ENCODE measurements at places on chromosomes 7 and 10.
A peak's percentile ranks its signal among the peaks of the same experiment; 100 is the strongest.

DNA sequence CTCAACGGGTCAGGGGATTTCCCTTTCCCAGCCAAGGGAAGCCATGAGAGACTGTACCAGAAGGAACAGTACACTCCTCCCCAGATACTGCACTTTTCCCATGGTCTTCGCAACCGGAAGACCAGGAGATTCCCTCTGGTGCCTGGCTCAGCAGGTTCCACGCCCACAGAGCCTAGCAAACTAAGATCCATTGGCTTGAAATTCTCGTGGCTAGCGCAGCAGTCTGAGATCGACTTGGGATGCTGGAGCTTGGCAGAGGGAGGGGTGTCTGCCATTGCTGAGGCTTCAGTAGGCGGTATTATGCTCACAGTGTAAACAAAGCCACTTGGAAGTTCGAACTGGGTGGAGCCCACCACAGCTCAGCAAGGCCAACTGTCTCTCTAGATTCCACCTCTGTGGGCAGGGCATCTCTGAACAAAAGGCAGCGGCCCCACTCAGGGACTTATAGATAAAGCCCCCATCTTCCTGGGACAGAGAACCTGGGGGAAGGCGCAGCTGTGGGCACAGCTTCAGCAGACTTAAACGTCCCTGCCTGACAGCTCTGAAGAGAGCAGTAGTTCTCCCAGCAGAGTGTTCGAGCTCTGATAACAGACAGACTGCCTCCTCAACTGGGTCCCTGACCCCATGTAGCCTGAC is 29.6 kb downstream of the SLC16A12 start:
- no peaks in the 10 kb centered on the region for H3K36me3 ChIP-seq
- H3K4me1 ChIP-seq: peaks cover 10% of the 10 kb centered on the region
- peaks cover 15% of the 10 kb centered on the region for H3K27me3 ChIP-seq
- H3K4me3 ChIP-seq: no peak overlapping the region
- H3K27ac ChIP-seq: no peak overlapping the region
- no peak for DNase-seq

GRCh38 chr10:61487506-61487905 is 34.3 kb upstream of the TMEM26 start:
- H3K27me3 ChIP-seq: no peaks in the 10 kb centered on the region
- no peaks in the 10 kb centered on the region for H3K36me3 ChIP-seq
- H3K4me1 ChIP-seq: no peaks in the 10 kb centered on the region
- no peak overlapping the region for H3K27ac ChIP-seq

GRCh38 chr10:103528549-103528948 is 35.0 kb downstream of the NEURL1 start:
- DNase-seq: no peak
- H3K27ac ChIP-seq: no peak overlapping the region
- H3K27me3 ChIP-seq: peaks cover 33% of the 10 kb centered on the region
- H3K36me3 ChIP-seq: no peaks in the 10 kb centered on the region
- H3K4me1 ChIP-seq: no peaks in the 10 kb centered on the region
- no peak overlapping the region for H3K4me3 ChIP-seq

- H3K36me3 ChIP-seq: peaks cover 10% of the 10 kb centered on the region
- H3K4me3 ChIP-seq: no peak overlapping the region
- no peak for DNase-seq
These were observed 2.2 kb upstream of the GET4 start for GRCh38 chr7:874031-874749.

DNA sequence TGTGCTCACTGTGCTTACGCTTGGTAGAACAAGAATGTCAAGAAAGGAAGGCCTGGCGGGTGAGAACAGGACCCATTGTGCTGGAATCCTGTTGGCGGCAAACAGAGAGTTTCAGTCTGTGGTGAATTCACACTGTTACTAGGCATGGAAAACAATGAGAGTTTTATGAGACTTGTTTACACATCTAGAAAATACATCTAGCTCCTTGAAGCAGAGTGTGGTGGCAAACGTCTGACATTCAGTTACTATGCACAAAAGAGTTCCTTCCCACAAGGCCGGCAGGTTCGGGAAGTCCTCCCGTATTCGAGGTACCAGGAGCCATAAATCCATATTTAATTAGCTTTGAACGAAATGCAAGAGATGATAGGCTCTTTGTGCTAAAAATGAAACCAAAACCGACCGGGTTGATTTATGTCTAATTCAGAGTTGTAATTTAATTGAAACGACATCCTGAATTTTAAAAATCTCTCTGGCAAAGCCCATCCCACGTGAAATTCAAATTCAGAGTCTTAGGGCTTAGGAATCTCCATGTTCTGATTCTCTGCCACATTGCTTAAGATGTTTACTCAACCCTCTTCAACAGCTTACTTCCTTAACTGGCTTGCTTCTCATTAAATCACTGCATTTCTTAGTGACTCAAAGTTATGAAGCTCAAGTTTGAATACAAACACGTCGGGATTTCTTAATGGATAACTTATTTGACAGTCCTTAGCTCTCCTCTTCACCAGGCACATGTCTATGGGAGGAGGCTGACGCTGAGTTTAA is 299.9 kb upstream of the PITRM1 start:
- H3K4me3 ChIP-seq: peak overlapping the region; percentile 74
- H3K4me1 ChIP-seq: peaks cover 28% of the 10 kb centered on the region
- peaks cover 28% of the 10 kb centered on the region for H3K27me3 ChIP-seq
- H3K36me3 ChIP-seq: no peaks in the 10 kb centered on the region
- DNase-seq: no peak

DNA sequence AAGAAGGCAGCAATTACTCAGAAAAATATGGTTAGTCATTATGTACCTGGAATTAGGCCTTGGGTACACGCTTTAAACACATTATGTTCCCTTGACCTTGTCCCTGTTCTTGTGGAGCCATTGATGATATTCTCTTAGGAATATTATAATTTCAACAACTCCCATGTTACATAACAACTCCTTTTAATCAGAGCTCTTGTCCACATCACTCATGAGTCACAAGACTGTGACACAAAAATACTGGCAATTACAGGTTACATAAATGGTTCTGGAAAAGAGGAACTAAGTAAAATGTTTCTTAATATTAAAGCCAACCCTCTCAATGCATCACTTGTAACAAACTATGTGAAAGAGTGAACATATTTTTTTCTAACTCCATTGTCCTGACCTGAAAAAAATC is 143.8 kb upstream of the PCLO start:
- H3K27ac ChIP-seq: no peak overlapping the region
- DNase-seq: no peak
- no peaks in the 10 kb centered on the region for H3K36me3 ChIP-seq
- H3K4me3 ChIP-seq: no peak overlapping the region

GRCh38 chr10:100154666-100155065 is 31.2 kb downstream of the ERLIN1 start:
- no peak overlapping the region for H3K27ac ChIP-seq
- DNase-seq: no peak
- peaks cover 56% of the 10 kb centered on the region for H3K36me3 ChIP-seq
- no peak overlapping the region for H3K4me3 ChIP-seq
- peaks cover 18% of the 10 kb centered on the region for H3K4me1 ChIP-seq

DNA sequence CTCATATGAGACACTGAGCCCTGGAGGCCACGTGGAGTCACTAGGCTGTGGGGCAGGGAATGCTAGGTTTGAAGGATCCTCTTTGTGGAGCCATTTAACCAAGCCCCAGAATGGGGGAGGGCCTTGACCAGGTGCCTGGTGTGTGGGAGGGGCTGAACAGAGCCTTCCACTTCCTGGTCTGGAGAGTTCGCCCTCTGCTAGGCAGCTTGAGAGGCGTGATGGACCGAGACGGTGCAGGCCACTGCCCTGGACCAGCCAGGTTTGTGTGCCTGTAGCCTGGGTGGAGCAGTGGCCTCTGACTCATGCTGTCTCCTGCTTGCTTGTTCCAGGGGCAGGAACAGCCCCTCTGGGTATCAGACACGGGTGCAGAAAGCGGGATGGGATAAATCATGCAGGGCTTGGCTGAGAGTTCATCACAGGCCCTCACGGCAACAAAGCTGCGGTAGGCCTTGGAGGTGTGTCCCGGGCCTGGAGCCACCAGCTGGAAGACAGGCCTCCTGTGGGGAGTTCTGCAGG is 27.4 kb downstream of the ADAMTS14 start:
- no peaks in the 10 kb centered on the region for H3K36me3 ChIP-seq
- H3K27ac ChIP-seq: no peak overlapping the region
- H3K27me3 ChIP-seq: no peaks in the 10 kb centered on the region
- no peak for DNase-seq
- no peaks in the 10 kb centered on the region for H3K4me1 ChIP-seq

- peaks cover 5% of the 10 kb centered on the region for H3K4me1 ChIP-seq
- no peak for DNase-seq
- peaks cover 59% of the 10 kb centered on the region for H3K27me3 ChIP-seq
- H3K36me3 ChIP-seq: no peaks in the 10 kb centered on the region
- no peak overlapping the region for H3K27ac ChIP-seq
These were observed 931 bp downstream of the PAPSS2 start for GRCh38 chr10:87660484-87661133.

- no peak overlapping the region for H3K4me3 ChIP-seq
- H3K27me3 ChIP-seq: peaks cover 3% of the 10 kb centered on the region
These were observed 68.7 kb downstream of the SGMS1 start for GRCh38 chr10:50554995-50555568.

- no peak overlapping the region for H3K4me3 ChIP-seq
- H3K27me3 ChIP-seq: no peaks in the 10 kb centered on the region
- peaks cover 11% of the 10 kb centered on the region for H3K4me1 ChIP-seq
- DNase-seq: no peak
These were observed 61.5 kb downstream of the GDI2 start for GRCh38 chr10:5751601-5752253.

DNA sequence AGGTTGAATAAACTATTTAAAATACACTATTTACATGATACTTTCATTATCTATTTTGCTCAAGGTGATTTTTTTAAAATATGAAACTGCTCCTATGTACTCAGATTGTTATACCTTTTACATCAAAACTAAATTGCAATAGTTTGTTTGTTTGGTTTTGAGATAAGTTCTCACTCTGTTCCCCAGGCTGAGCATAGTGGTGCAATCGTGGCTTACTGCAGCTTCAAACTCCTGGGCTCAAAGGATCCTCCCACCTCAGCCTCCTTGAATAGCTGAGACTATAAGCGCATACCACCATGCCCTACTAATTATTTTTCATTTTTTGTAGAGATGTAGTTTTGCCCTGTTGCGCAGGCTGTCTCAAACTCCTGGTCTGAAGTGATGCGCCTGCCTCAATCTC is 12.7 kb downstream of the TAS2R60 start:
- H3K27me3 ChIP-seq: peaks cover 3% of the 10 kb centered on the region
- H3K4me1 ChIP-seq: peaks cover 2% of the 10 kb centered on the region
- no peaks in the 10 kb centered on the region for H3K36me3 ChIP-seq
- no peak for DNase-seq
- no peak overlapping the region for H3K27ac ChIP-seq

DNA sequence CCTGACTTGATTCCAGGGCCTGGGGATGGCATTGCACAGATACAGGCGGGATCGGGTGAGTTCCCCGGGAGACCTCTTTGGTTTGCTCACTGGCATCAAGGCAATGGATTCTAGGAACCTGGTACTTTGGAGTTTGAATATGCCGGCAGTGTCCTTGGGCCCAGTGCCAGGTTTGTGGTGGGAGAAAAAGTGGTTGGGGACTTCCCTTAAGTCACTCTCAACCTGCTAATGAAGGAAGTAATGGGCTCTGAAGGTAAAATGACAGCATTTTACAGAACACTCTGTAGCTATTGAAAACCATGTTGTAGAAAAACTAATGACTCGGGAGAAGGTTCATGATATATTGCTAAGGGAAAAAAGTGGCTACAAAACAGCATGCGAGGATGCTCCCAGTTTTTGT is 129.9 kb downstream of the CFAP58 start:
- no peaks in the 10 kb centered on the region for H3K36me3 ChIP-seq
- no peak for DNase-seq
- no peak overlapping the region for H3K27ac ChIP-seq
- no peak overlapping the region for H3K4me3 ChIP-seq

DNA sequence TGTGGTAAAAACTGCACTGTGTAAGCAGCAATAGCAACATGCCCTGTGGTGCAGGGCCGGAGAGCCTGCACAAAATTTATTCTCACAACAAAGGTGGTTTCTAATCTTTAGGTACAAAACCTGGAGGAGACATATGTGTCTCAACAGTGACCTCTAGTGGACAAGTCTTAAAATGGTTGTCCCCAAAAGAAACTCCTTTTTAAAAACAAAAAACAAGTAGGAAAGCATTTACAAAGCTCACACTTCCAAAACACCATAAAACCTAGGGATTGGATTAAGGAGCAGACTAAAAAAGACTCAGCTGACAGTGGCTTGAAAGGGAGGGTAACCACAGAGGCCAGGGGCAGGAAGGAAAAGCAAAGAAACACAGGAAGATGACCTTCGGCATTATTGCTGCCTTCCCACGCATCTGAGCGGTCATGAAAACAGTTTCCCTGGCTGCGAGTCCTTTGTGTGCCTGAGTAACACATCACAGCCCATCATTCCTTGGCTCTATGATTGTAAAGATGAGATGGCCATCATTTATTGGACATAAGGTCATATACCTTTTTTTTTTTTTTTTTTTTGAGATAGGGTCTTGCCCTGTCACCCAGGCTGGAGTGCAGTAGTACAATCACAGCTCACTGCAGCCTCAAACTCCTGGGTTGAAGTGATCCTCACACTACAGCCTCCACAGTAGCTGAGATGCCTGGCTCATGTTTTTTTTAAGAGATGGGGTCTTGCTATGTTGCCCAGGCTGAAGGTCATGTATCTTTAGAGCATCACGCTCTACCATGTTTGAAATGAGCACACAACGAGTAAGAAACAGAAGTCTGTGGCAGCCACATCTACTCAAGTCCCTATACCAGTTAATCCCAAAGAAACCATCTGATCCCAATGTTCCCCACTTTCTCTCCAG is 39.5 kb downstream of the RSU1 start:
- peak overlapping the region; percentile 78 for H3K27ac ChIP-seq
- peaks cover 18% of the 10 kb centered on the region for H3K4me1 ChIP-seq
- H3K4me3 ChIP-seq: peak overlapping the region; percentile 29
- no peak for DNase-seq
- H3K36me3 ChIP-seq: peaks cover 13% of the 10 kb centered on the region
- H3K27me3 ChIP-seq: no peaks in the 10 kb centered on the region

GRCh38 chr7:45073031-45073785 is 15.6 kb downstream of the NACAD start:
- peaks cover 27% of the 10 kb centered on the region for H3K36me3 ChIP-seq
- peaks cover 8% of the 10 kb centered on the region for H3K4me1 ChIP-seq
- H3K4me3 ChIP-seq: no peak overlapping the region
- no peaks in the 10 kb centered on the region for H3K27me3 ChIP-seq

DNA sequence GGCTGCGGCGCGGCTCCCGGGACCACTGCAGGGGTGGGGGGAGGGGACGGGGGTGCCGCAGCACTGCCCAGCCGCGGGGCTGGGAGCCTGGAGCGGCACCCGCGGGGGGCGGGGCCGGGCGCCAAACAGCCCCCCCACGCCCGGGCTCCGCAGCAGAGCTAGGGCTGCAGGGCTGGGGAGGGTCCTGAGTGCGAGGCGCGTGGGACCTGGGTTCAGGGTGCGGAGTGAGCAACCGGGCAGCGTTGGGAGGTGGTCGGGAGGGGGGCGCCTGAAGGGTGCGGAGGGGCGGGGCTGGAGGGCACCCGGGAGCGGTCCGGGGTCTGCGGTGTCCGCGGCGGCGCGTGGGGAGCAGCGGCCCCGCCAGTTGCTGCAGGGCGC is 528 bp downstream of the CAMK2G start:
- H3K4me1 ChIP-seq: peaks cover 48% of the 10 kb centered on the region
- no peaks in the 10 kb centered on the region for H3K27me3 ChIP-seq
- H3K36me3 ChIP-seq: peaks cover 19% of the 10 kb centered on the region
- no peak overlapping the region for H3K27ac ChIP-seq

GRCh38 chr10:114541081-114541796 is 116.8 kb downstream of the ABLIM1 start:
- DNase-seq: peak; percentile 63
